ENCODE measurements at places on chromosomes 6 and 20. TPM values are rescaled to one million over a fixed set of nuclear protein-coding genes. Genes with fewer than 3 reads are reported as not detected.

- DNase-seq = no peak
Measured at GRCh38 chr6:158408552-158409130, 96.4 kb downstream of the TULP4 start.

DNA sequence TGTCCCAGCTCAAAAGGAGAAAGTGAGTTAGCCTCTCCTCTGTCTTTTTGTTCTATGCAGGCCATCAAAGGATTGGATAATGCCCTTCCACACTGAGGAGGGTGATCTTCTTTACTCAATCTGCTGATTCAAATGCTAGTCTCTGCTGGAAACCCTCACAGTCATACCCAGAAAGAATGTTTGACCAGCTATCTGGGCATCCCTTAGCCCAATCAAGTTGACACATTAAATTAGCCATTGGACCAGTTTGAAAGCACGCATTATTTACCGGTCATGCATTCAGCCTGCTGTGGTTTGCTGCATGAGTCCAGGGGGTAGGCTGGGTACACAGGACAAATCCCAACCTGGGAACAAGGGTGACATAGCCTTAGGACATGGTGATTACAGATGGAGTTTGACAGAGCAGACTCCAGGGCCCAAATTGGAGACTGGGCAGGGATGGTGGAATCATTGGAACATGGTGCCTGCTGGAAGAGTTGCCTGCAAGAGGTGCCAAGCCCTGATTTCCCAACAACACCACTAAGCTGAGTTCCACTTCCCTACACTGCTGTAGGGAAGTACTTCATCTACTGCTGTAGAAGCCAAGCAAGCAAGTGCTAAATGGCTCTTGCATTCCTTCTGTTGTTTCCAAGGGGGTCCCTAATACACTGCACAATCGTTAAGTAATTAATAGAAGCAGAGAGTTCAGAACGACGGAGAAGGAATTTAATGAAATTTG, 87.7 kb downstream of the RNF182 start:
- DNase-seq = no peak

GRCh38 chr20:62080249-62080990, 14.7 kb upstream of the TAF4 start:
- no peak for DNase-seq

- DNase-seq = peak; percentile 70
Measured at GRCh38 chr20:60000271-60001042, 42.2 kb downstream of the CDH26 start.

The COL20A1 gene
- 1.2 TPM for polyA plus RNA-seq

DNA sequence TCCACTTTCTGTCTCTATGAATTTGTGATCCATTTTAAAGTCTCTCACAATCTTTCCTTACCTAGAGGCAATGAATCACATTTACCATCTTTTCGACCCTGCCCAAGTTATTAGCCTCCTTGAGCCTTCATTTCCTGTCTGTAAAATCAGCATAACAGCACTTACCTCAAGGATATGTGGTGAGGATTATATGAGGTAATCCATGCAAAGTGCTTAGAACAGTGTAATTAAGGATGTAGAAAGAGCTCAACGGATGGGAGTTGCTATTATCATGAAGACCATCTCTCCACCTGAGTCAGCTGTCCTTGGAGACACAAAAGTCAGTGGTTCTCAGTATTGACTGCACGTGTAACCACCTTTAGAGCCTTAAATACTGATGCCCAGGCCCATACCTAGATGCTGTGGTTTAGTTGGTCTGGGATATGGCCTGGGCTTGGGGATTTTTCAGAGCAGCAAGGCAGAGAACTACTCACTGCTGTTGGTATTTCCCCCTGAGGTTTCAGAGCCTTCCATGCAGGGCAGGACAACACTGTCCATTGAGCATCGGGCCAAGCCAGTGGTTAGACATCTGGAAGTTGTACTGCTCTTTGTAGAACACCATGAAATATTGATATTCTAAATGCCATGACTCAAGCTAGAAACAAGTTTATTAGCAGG, 55.8 kb downstream of the LYRM2 start:
- no peak for DNase-seq

The ALDH5A1 gene
- 31.9 TPM for polyA plus RNA-seq

The COMMD7 gene
- 69.3 TPM for polyA plus RNA-seq

- DNase-seq = no peak
Measured at GRCh38 chr6:152265651-152266050, 371.5 kb downstream of the SYNE1 start.

- no peak for DNase-seq
Measured at GRCh38 chr6:84448331-84448730, 220.9 kb upstream of the CEP162 start.

The CHRNA4 gene
- 13.3 TPM for polyA plus RNA-seq

GRCh38 chr6:107642861-107643328, 153.0 kb downstream of the SOBP start:
- DNase-seq = no peak

DNA sequence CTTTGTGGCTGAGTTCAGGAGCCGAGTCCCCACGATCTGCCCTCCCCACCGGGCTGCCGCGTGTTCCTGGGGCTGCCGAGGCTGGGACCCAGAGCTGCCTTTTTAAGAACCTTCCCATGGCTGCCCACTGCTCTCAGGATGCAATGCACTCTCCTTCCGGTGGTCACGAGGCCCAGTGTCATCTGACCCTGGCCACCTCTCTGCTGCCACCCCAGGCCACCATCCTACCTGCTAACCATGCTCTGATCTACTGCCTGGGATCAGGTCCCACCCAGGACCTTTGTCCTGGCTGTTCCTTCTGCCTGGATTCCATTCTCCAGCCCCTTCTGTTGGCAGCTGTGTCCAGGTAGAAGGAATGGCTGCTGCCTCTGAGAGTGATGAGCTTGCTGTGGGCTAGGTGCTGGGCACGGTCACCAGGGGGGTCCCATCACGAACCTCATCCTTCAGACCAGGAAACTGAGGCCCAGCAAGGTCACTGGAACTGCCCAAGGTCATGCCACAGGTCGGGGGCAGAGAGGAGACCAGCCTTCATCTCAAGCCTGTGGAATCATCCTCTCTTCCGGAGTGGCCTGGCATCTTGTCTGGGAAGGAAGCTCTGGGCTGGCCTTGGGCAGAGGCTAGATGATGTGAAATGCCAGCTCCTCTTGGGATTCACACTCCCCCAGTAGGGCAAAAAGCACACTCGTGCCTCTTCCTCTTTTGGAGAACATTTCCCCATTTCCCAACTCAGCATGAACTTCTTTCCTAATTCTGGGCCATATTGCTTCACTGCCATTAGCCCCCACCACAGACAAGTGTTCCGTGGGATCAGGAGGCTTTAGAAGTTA, 20.5 kb downstream of the PCK1 start:
- DNase-seq = no peak

DNA sequence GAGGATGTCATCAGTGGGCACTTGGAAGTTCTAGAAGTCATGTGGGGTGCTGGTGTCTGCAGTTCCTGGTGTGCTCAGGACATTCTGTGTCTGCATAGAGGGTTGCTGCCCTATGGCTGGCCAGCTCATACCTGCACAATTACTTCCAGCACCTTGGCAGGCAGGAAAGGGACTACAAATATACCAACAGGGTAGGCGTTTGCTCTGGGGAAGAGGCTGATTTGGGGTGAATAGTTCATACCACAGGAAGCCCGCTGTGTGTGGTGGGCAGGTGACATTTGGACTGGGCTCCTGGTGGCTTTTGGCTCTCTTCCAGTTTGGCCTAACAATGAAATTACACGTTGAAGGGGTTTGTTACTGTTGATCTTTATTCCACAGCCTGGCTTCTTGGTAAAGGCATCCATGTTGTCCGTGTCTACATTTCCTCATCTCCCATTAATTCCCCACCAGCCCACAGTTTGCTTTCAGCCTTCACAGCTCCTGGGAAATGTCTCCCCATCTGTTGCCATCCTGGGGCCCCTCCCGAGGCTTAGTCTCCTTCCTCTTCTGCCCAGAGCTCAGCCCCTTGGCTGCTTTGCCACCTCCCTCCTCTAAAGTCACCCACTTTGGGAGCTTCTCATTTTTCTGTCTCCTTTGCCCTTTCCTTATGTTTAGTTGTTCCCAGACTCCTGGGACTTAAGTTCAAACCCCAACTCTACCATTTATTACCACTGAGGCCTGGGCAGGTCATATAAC, 88.1 kb downstream of the RSPH3 start:
- DNase-seq = no peak

All from left kidney (tissue), 8 donors.